ENCODE measurements at places on chromosomes 2 and 18.

DNA sequence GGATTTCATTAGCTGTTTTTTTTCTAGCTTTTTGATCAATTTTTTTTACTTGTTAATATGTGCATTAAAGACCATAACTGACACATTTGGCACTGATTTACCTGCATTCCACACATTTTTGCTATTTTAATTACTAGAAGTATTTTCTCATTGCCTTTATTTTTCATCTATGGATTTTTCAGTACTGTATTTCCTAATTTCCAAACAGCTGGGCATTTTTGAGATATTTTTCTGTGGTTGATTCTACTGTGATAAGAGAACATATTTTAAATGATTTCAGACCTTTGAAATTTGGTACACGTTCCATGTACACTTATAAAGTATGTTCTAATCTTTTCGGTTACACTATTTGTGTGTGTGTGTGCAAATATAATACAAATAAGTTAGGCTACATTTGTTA, 135.3 kb downstream of the PARD3B start:
- DNase-seq: no peak

DNA sequence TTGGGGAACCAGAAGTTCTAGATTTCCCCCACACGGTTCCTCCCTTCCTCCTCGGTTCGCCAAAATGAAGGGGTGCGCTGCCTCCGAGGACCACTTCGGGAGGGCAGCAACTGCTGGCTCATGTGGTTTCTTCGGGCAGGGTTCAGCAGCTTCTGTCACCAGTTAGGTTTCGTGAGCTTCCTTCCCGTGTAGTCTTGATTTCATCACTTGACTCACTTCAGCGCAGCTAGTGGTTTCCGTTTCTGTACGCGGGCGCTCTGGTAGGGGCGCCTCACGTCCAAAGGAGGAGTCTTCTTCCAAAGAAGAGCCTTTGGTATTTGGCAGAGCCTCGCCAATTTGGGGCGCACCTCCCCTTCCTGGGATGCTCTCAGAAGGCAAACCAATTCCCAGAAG, 485 bp upstream of the GALNT3 start:
- DNase-seq: no peak

- DNase-seq: peak; percentile 93
Measured at GRCh38 chr2:240997856-240998705, at the start of gene SNED1. TSS of gene SNED1 (plus strand) at chr2:240998618. CDS start at chr2:240998838, 220 bp downstream.

DNA sequence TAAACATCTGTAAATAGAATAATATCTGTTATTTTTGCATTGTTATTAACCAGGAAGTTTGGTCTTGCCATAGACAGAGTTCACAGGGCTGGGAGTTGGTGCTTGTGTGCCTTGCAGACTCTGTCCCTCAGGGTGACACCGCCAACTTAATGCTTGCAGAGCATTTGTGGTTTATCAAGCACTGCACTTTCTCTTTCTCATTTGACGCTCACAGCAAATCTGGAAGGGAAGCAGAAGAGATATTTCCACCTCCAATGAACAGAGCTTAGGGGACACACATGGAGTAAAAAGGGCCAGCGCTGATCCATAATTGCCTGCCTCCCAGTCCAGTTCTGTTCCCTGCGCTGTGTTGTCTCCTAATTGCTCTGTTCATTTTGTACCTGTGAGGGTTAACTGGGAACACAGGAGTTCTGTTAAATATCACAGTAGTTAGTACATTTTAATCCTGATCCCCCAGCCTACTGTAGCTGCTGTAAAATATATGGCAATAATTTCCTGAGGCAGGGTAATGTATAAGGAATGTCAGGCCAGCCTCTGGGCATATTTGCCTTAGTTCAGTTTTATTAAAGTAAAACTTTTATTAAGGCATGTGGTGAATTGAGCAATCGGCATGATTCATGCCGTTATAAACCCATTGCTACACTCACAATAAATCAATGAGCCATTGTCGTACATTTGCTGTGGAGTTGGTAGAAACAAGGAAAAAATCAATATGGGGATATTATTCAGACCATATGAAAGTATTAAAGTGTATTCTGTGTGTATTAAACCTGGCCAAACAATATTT, 182.5 kb upstream of the OSR1 start:
- DNase-seq: no peak

- DNase-seq: no peak
Measured at GRCh38 chr2:143226714-143227541, 97.7 kb downstream of the ARHGAP15 start.

GRCh38 chr2:206086716-206087350, 859 bp upstream of the INO80D start:
- DNase-seq: peak; percentile 46

DNA sequence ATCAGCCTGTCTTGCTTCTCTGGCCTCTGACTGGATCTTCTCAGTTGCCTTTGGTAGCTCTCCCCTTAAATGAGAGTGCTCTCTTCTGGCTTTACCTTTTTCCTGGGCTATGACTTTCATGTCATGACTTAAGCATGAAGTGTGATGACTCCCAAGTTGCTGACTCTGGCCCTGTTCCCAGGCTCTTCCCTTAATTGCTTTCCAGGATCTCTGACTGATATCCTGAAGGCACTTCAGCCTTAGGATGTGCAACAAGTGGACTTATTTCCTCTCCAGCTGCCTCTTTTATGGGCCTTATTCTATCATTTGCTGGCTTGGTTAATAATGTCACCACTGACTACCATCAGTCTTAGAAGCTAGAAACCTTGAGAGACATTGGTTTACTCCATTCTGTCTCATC, 17.4 kb downstream of the SEMA4F start:
- DNase-seq: no peak

Measured in SJCRH30 (cell line).